ENCODE measurements at places on chromosomes 16 and 17.

- no peak for DNase-seq
Measured at GRCh38 chr17:1372618-1373017, 27.4 kb downstream of the YWHAE start.

DNA sequence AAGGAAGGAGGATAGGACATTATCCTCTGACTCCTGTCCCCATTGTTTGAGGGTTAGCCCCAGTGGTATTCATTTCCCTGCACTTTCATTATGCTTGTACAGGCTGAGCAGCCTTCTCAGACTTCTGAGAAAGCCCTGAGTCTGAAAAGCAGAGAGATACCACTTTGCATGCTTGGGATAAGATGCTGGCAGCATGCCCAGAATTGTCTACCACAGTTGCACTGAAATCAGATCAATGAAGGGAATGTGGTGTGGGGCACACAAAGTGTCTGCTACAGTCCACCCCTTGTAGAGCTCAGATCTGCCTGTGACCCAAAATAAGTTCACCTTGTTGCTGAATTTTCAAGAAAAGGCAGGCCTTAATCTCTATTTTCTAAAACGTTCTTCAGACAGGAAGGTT, 160.6 kb downstream of the CCT6B start:
- no peak for DNase-seq

- no peak for DNase-seq
Measured at GRCh38 chr16:73599351-73599750, 551.4 kb upstream of the ZFHX3 start.

- no peak for DNase-seq
Measured at GRCh38 chr17:75476752-75477489, 20.5 kb downstream of the TMEM94 start.

DNA sequence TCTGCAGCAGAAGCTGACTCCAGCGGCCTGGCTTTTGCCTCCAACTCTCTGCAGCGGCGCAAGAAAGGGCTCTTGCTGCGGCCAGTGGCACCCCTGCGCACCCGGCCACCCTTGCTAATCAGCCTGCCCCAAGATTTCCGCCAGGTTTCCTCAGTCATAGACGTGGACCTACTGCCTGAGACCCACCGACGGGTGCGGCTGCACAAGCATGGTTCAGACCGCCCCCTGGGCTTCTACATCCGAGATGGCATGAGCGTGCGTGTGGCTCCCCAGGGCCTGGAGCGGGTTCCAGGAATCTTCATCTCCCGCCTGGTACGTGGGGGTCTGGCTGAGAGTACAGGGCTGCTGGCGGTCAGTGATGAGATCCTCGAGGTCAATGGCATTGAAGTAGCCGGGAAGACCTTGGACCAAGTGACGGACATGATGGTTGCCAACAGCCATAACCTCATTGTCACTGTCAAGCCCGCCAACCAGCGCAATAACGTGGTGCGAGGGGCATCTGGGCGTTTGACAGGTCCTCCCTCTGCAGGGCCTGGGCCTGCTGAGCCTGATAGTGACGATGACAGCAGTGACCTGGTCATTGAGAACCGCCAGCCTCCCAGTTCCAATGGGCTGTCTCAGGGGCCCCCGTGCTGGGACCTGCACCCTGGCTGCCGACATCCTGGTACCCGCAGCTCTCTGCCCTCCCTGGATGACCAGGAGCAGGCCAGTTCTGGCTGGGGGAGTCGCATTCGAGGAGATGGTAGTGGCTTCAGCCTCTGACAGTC, 1.3 kb downstream of the PARD6A start:
- no peak for DNase-seq

DNA sequence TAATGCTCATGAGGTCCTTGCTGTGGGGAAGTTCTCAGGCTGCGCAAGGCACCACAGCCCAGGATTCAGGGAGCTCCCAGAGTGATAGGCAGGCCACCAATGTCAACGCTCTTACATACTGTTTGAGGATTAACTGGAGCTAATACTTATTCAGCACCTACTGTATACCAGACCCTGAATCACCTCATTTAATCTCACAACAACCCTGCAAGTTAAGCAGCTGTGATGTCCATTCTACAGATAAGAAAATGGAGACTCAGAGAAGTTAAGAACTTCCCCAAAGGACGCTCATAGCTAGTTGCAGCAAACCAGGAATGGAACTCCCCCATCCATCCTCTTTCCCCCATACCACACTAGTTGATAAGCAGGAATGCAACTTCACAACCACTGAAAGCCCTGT, 25.5 kb upstream of the CCR7 start:
- DNase-seq: no peak

GRCh38 chr16:75118943-75119539, 2.5 kb upstream of the LDHD start:
- no peak for DNase-seq

DNA sequence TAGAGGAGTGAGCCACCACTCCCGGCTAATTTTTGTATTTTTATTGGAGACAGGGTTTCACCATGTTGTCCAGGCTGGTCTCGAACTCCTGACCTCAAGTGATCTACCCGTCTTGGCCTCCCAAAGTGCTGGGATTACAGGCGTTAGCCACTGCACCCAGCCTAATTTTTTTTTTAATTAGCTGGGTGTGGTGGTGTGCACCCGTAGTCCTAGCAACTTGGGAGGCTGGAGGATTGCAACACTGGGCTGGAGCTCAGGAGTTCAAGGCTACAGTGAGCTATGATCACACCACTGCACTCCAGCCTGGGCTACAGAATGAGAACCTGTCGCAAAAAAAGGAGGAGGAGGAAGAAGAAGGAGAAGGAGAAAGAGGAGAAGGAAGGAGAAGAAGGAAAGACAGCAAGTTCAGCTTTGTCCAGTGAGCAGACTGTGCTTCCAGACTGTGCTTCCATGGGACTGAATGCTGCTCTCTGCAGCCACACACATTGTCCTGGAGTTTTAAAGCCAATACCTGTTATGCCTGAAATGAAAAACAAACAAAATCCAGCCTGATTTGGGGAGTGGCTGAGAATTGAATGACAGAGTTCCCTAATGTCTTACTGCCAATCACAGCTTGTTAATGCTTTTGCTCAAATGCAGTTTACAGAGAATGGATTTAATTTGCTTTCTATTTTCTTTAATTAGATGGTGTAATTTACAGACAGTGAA, 2.8 kb upstream of the TNFRSF13B start:
- DNase-seq: no peak

- no peak for DNase-seq
Measured at GRCh38 chr17:82399041-82399441, 19.1 kb upstream of the HEXD start.

DNA sequence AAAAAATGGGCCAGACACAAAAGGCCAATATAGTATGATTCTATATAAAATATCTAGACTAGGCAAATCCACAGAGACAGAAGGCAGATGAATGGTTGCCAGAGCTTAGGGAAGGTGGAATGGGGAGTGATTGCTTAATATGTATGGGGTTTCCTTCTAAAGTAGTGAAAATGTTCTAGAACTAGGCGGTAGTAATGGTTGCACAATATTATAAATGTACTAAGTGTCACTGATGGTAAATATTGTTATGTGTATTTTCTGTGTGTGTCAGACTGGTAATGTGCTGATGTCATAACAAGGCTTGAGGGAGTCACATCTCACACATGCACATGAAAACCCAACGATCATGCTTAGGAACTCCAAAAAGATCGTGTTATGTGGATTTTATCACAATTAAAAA, 106.9 kb upstream of the SIAH1 start:
- DNase-seq: no peak

DNA sequence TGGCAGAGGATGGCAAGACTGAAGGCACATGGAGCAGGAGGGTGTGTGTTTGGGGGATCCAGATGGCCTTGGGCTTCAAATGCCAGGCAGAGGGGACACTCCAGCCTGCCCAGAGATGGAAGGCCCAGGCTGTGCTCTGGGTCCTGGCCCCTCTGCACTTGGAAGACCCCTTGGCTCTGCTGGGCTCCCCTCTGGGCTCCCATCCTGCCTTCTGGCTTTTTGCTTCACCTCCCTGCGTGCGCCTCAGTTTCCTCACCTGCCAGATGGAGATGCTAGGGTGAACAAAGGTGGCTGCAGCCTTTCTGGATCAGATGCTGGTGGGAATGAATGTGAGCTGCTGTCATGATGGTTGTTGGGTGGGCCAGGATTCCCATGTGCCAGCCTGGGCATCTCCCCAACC, 3.0 kb downstream of the SNN start:
- DNase-seq: no peak

DNA sequence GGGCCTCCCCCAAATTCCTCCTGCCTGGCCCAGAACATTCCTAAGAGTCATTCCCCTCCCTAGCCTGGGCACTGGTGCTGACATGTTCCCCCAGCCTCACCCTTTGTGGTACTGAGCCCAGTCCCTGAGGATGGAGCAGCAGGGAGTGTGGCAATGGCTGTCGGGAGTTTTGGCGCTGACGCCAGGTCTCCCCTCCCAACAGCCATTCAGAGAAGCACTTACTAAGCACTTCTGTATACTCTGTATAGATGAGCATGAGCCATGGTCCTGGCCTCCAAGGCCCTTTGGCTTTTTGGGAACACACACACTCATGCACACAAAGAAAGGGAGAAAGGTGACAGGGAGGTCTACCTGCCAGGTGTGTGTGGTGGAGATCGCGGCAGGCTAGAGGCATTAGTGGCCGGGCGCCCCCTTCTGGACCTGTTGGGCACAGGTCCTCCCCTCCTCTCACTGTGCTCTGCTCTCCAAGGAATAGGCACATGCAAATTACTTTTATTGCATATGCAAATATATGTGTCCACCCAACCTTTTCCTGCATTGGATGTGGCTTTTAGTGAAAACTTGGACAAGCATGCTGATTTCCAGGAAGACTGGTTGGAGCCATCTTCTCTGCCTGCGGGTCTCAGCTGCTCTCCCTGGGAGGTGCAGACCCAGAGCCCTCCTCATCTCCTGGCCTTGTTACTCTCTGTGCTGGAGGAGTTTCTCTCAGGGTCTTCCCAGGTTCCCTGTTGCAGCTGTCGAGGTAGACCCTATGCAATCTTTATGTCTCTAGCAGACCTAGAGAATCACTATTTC, 17.4 kb upstream of the C17orf107 start:
- peak; percentile 84 for DNase-seq

DNA sequence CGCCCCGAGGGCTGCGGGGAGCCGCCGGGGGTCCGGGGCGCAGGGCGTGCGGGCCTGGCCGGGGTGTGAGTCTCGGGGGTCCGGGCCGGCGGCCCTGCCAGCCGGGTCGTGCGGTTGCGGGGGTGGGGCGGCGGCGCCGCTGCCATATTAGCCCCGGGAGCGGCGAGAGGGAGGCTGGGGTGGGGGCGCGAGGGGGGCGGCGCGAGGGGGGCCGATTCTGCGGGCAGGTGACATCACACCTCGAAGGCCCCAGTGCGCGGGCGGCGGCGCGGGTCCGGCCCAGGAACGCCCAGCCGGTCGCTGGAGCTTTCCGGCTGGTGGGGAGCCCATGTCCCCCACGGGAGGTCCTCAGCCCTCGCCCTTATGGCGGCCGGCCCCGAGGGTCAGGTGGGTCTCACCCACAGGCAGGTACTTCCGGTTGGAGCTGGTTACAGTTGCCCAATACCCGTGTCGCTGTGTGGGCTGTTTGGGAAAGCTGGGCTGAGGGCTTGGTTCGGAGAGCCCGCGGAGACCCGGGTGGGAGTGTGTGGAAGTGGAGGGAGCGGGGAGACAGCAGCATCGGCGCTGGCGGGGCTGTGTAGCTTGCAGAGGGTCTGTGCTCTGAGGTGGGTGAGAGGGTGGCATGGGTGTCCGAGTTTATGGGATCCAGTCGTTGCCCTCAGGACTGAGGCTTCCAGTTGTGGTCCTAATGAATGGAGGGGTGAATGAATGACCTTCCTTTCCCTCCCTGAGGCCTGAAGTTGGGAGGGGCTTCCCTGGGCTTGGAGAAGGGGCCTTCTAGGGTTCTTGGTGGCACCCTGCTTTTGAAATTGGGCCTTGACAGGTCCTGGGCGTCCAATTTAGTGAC, 804 bp downstream of the ATP6V0C start:
- DNase-seq: peak; percentile 40

DNA sequence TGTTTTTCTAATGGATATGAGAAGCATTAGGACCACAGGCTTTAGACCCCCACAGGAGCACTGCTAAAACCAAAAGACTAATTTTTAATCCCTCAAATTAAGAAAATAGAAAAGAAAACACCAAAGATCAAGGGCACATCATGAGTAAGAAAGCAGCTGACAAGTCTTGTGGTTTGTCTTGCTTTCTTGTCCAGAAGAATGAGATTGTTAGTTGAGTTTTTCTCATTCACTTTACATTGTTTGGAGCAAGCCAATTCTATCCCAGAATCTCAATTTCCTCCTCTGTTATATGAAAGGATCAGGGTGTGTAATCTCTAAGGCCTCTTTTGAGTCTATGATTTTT, 899.0 kb downstream of the KCNJ2 start:
- no peak for DNase-seq

DNA sequence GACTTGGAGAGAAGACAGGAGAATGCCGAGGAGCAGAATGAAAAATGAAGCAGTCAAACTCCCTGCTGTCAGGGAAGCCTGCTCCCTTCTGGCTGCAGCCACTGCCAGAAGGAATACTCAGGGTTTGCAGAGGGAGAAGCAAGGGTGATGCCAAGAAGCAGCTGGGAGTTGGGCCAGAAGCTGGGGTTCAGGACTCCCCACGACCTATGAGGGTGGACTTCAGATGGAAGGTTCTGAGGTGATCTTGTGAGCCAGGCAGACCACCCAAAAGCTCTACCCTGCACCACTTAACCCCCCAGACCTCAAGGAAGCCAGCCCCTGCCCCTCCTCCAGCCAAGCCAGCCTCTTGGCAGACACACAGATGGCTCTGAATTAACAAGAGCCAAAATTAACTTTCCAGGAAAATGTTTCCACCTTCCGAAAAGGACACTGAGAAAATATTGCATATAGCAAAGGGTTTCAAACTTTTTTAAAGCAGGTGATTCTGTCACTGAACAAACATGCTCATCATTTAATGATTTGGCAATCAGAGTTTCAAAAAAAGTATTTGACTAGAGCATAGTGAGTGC, 126.0 kb upstream of the ERCC4 start:
- DNase-seq: no peak

- DNase-seq: peak; percentile 62
Measured at GRCh38 chr17:75130632-75131277, 787 bp downstream of the NT5C start.

DNA sequence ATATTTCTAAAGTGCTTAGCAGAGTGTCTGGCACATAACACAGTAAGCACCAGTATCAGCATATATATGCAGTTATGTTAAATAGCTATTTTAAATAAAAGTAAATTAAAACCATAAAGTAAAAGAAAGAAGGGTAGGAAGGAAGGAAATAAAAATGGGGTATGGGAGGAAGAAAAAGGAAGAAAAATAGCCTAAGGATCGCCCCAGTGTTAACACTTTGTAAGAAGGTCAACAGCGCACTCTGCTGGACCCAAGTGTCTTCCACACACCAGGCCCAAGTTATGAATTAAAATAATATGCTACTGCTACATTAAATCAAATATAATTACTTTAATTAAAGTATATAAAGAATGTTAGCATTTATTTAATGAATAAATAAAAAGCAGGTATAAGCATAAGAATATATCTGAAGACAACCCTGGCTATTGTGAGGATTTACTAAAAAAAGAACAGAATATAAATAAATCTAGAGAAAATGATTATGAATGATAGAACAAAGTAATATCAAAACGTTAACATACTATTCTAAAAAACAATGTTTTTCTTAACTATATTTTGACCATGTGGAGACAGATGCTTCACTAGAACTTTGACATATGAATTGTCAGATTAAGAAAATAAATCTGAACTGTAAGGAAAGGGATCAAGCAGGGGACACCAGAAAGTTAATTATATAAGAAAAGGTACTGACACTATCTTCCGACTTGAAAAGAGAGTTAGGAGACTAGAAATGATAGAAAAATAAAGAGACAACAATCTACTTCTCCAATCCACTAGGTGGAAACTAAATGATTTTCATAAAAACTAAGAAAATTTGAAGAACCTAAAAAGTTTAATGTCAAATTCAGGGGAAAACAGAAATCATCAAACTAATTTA, 25.9 kb downstream of the BRIP1 start:
- DNase-seq: peak; percentile 59

Data from CD4-positive, alpha-beta T cell treated with Interleukin-17A for 4 hours (primary cell).